ENCODE measurements at places on chromosomes 11 and 22.

- DNase-seq, result no peak
These were observed 8.7 kb downstream of the IFT27 start for GRCh38 chr22:36767035-36767775.

DNA sequence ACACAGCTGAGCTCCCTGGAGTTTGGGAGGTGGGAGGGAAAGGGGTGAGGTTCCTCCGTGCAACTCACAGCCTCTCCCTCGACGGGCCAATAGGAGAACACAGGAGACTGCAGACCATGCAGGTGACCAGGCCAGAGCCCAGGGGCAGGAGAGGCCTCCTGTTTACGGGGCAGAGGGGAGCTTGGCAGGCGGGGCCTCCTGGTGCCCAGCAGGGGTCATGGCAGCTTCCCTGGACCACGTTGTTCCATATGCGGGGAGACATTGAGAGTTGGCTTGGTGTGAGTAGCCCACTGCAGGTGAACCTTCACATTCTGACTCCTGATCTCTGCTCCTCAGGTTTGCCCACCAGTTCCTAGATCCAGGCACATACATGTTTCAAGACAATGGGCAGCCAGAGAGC is 19.3 kb upstream of the XKR3 start:
- no peak for DNase-seq

- DNase-seq, result no peak
These were observed 210.5 kb downstream of the FAM181B start for GRCh38 chr11:82523141-82523540.

DNA sequence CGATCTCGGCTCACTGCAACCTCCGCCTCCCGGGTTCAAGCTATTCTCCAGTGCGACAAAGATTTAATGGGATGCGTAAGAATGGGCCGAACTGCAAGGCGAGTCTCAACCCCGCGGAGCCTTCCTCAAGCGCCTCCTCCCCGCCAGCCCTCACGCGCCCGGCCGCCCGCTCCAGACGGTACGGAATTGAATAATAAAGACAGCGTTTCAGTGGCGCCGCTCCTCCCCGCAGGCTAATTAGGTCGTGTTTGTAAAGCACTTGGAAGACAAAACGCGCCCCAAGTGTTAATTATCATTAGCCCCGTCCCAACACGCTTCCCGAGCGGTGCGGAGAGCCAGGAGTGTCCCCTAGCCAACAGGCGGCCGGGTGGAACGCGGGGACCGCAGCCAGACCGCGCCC is 192.0 kb downstream of the BUD13 start:
- no peak for DNase-seq

- DNase-seq, result no peak
These were observed 274.9 kb downstream of the FAM181B start for GRCh38 chr11:82458761-82459160.

DNA sequence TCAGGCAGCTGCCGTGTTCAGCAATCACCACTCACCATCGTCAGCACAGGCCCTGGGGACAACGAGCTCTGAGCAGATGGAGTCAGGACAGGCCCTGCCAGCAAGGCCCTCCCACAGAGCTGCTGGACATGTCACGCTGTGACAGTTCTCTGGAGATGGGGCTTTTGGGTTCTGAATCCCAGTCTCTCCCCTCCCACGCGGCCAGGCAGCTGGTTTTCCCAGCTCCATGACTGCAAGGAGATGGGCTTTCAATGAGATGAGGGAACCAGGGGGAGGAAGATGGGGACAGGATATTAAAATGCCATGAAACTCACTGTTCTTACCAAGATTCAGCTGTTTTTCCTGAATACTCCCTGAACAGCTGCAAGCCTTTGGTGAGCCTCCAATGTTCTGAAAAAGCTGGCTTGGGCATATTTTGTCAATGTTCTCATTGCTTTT is 305.9 kb downstream of the BRD1 start:
- no peak for DNase-seq

- no peak for DNase-seq
These were observed 13.3 kb upstream of the CYP2R1 start for GRCh38 chr11:14905104-14906033.

- no peak for DNase-seq
These were observed 8.8 kb downstream of the ATP5MG start for GRCh38 chr11:118410055-118410745.

DNA sequence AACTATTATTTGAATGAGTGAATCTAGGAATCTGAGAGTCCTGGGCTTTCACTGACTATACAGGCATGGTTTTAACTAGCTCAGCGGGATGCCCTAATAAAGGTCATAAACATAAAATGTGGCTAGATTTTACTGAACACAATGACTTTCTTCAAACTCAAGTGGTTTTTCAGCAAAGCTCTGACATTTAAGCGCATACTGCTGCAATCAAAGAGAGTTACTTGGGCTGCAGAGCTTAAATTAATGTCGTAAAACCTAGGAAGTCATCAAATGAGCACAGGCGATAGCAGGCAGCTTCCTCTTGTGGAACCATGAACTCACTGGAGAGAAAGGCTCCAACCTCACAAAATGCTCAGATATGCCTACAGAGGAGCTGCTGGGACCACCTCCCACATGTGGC is 6.7 kb downstream of the CSNK2A3 start:
- DNase-seq, result no peak

- no peak for DNase-seq
These were observed 840.4 kb upstream of the TENM4 start for GRCh38 chr11:80281194-80281593.

All from AG09319 (cell line).